ENCODE measurements at places on chromosomes 3 and 15.

DNA sequence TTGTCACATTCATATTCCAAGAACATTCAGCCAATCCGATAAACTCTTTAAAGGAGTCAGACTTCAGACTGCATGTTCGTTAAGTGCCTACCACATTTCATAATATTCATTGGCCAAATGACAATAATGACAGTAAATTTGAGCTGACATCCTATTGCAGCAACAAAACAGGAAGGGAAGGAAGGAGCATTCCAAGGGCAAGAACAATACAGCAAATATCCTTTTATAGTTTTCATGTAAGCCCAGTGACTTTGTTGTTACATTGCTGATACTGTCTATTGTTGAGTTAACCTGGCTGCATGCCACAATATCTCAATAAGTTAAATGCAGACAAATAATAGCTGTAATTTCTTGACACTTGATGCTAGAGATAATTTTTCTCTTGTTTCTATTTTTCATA, 16.4 kb upstream of the CBLB start:
- no peak for DNase-seq

- no peak for DNase-seq
Observed at GRCh38 chr3:76369170-76369569, 583.8 kb upstream of the ZNF717 start.

- DNase-seq, result no peak
Observed at GRCh38 chr15:101480613-101481380, 8.7 kb downstream of the PCSK6 start.

DNA sequence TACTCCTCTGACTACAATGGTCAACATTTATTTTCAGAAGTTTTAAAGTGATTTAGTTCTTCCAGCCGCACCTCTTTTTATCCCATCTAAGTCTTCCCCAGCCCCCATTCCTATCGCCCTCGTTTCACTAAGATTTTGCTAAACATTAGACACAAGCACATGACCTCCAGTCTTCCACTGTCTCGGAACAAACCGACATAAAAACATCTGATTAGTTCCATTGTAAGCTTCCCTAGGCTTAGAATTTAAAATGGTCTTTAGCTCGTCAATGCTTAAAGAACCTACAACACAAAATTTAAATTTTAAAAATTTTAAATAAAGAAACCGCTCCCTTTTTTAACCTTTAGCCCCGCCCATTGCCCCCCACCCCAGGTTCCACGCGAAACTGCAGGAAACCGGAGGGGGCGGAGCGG, 284 bp upstream of the TSC22D2 start:
- no peak for DNase-seq

GRCh38 chr3:172272698-172273097, 175.6 kb downstream of the GHSR start:
- no peak for DNase-seq

DNA sequence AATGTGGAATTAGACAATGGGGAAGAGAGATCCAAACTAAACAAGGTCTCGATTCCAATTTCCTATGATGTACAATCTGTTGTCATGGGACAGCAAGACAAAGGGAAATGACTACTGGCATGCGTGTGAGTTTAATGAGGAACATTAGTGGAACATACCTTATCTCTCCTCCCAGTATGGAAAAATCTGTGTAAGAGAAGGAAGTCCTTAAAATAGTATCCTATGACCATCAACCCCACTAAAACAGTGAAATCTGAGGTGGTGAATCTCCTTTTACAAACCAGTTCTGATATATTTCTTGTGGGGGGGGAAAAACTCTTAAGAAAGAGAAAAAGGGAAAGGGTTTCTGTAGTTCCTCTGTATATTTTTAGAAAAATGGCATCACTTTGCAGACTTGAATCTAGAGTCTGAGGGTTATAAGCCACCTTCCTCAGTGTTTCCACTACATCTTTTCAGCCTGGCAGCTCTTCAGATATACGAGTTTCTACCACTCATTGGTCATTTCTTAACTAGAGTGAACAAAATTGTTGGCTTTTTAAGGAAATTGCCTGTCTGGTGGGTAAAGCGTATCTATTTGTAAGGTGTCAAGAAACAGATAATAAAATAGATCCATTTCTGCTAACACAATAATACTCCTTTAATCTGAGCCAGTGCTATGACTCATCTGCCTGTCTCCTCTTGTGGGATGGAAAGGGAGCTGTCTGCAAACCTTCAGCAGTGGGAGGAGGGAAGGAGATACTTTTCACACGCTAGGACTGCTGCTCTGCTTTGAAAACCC, 3.0 kb upstream of the TNFAIP8L3 start:
- DNase-seq, result no peak

GRCh38 chr3:39146611-39147591, 6.5 kb downstream of the CSRNP1 start:
- DNase-seq, result peak; percentile 57

DNA sequence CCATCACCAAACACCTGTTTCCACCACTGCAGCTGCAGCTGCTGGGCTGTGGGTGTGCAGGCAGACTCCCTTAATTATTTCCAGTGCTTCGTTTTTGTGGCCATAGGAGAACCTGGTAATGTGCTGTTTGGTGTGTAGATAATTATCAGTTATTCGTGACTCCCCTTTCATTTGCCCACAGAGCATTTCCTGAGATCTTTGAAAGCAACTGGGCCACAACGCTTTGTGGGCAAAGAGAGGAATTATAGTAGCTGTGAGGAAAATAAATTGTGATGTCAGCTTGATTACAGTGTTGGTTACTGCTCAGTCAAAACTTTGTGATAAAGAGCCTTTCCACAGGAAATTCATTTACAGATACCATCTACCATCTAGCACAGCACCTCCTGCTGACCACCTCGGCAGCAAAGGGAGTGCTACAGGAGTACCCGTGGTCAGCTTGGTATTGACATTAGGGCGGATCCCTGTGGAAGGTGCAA, 193.3 kb upstream of the SLCO3A1 start:
- DNase-seq, result no peak

- DNase-seq, result no peak
Observed at GRCh38 chr3:25035526-25035925, 392.5 kb upstream of the RARB start.

GRCh38 chr3:27483117-27484014, 818 bp downstream of the SLC4A7 start:
- no peak for DNase-seq

GRCh38 chr15:98671060-98672008, 23.0 kb downstream of the IGF1R start:
- DNase-seq, result no peak

DNA sequence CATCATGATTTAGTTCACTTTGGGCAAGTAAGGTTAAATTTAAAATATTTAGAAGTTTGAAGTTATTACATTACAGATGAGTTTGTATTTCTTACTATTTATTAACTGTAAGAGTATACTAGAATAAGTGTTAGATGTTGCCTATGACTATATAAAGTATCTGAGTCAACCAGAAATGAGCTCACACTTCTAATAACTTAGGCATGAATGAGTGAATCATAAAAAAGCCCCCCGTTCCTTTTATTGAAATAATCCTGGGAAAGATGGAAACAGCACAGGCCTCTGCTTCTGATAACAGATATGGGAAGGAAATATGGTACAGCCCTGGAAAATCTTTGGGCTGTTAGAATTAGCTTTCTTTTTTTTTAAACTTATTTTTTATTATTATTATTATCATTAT, 66.6 kb upstream of the TGFBR2 start:
- no peak for DNase-seq

DNA sequence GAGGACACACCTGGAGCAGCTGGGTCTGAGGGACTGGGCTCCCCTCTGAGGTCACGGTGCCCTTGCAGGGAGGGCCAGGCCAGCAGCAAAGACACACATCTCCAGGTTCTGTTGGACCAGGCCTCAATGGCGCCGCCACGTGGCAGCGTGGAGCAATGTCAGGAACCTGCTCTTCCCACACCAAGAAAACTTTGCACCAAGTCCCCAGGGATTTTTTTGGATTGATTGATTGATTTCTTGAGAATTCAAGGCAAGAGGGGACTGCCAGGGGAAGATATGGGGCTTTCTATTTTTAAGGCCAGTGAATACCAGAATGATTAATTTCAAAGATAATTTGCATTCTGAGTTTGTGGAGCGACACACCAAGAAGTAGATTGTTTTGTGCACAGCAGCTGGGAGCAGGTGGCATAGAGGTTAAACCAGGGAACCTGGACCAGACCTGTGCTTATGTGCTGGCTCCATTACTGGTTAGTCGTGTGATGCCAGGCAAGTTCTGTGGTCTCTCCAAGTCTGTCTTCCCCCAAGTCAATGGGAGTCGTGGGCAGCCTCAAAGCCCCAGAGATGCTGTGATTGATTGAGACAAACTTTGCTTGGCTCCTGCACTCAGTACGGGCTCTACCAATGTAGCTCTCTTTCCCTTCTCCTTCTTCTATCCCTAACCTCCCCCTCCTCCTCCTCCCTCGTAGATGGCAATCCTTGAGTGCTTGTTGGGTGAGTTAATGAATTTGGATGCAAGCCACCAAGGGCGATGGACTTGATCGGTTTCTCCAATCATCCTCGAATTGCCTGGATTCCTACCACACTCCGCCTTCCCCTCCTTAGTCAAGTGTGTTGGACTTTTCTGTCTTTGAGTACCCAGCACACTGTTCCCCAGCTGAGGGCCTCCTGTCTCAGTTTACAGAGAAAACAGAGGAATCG, 96.2 kb upstream of the TRPM1 start:
- DNase-seq, result peak; percentile 41

DNA sequence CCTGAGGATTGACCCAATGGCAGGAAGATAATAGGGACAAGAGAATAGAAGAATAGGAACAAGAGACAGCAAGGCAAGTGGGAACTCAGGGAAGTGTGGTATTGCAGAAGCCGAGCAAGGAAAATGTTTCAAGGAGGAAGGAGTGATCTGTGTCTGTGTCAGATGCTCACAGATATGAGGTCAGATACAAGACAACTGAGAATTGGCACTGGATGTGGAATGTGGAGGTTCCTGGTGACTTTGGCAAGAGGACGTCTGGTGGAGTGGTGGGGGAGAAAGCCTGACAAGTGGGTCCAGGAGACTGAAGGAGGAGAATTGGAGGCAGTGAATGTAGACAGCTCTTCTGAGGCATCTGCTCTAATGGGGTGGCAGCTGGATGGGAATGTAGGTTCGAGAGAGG, 24.1 kb downstream of the GYG1 start:
- no peak for DNase-seq

DNA sequence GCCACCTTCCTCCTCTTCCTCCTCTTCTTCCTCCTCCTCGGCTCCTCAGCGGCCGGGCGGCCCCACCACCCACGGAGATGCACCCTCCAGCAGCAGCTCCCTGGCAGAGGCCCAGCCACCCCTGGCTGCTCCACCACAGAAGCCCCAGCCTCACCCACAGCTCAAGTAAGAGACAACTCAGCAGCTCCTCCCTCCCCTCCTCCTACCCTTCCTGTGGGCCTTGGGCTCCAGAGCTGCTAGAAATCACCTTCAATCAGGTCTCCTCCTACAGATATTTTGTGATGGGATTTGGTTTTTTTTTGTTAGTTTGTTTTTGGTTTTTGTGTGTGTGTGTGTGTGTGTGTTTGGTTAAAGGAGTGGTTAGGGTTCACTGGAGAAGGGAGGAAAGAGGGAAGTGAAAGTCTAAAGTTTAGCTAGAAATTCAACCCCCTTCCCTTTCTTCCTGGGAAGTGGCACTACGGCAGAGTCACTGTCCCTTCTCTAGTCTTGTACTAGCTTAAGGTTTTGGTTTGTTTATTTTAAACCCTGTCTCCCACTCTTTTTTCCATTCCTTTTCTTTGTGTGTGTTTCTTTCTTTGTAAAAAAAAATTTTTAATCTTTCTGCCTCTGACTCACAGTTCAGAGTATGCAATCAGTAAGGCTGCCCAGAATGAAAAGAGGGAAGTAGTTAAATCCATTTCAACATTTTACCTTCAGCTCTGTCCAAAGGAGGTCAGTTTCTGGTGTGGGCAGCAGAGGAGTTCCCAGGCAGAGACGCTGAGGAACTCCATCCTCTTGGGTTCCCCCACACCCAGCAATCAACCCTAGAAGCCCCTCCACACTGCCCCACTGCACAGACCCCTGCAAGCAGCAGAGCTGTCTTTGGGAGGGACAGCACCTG, 29.0 kb upstream of the TIMP4 start:
- no peak for DNase-seq

- no peak for DNase-seq
Observed at GRCh38 chr3:55491296-55491816, 4.2 kb upstream of the WNT5A start.

- no peak for DNase-seq
Observed at GRCh38 chr3:173354124-173354523, 43.4 kb upstream of the NLGN1 start.

- DNase-seq, result no peak
Observed at GRCh38 chr15:52243286-52243685, 52.1 kb upstream of the GNB5 start.

DNA sequence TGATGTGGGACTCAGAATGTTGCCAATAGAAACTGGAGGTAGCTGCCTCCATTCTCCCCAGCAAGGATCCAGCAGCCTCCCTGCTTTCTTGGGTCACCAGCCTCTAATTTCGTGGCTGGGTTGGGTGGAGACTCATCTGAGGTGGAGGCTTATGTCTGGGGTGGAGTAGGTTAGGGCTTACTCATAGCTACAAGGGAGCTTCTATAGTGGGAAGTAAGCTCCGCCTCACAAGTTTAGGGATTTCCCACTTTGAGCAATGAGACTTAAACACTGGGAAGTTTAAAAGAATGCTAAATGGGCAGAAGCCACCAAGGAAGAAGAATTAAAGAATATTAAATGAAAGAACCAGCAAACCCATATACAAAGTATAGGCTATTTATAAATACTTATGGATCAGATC, 63.8 kb downstream of the GJD2 start:
- DNase-seq, result no peak

DNA sequence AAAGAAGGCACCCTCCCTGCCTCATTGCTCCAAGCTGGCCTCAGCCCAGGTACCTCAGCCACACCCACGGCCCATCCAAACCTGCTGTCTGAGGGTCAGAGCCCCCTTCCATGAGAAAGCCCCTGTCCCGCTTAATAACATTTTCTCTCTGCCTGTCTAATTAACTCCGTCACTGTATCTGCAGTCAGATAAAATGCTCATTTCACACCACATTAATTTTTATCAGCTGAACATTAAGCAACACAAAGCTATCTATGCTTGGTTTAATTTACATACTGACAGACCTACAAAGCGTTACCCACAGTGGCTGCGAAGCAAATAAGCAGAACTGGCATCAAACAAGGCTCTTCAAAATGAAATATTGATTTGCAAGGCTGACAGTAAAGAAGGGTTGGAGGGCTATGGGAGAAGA, 309.8 kb upstream of the ICE2 start:
- no peak for DNase-seq

DNA sequence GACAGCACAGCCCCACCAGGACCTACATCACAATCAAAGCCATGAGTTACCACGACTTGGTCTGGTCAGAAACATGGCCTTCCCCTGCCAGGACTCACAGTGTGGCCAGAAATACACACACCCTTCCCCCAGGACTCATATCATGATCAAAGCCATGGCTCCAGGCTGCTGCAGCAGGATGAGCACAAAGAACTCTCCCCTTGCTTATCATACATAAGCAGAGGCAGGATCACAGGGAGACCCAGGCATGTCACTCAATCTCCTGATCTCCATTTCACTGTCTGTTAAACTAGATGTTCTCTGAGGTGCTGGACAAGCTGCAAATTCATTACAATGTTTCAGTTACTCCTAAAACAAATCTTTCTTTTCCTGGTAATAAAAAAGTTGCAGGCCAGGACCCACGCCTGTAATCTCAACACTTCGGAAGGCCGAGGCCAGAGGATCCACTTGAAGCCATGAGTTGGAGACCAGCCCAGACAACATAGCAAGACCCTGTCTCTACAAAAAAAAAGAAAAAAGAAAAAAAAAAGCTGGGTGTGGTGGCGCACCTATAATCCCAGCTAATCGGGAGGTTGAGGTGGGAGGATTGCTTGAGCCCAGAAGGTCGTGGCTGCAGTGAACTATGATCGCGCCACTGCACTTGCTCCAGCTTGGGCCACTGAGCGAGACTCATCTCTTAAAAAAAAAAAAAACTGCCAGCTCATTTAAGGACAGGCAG, 1.2 kb downstream of the PFKFB4 start:
- DNase-seq, result no peak
